Dorsolateral prefrontal cortex (tissue), 122 donors: ENCODE measurements at places on chromosomes 3 and 15.

GRCh38 chr3:66450390-66451022 is 50.3 kb downstream of the LRIG1 start:
- no peak for DNase-seq

DNA sequence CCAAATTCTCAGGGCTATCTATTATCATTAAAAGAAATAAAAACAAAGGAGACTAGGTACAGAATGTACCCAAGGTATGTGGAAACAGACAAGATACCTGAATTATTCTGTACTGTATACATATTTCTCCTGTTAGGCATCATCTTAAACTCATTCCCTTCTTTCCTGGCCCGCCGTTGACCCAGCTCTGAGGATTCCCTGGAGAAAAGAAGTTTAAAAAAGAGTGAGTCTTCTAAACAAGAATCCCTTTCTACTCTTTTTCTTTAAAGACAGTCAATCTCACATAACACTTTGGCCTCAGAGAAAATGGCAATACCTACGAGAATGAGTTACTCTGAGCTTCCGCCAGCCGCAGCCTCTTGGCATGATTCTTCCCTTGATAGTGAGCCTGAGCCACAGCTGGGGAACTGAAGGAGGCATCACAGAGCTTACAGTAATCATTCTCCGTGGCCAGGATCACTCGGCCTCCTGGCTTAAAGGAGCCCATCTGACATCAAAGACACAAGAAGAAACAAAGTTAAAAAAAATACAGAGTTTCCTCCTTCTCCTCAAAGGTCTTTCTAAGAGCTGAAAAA is 44.2 kb downstream of the ZMAT3 start:
- DNase-seq, result no peak

GRCh38 chr15:63476229-63476632 is 28.2 kb upstream of the USP3 start:
- no peak for DNase-seq

DNA sequence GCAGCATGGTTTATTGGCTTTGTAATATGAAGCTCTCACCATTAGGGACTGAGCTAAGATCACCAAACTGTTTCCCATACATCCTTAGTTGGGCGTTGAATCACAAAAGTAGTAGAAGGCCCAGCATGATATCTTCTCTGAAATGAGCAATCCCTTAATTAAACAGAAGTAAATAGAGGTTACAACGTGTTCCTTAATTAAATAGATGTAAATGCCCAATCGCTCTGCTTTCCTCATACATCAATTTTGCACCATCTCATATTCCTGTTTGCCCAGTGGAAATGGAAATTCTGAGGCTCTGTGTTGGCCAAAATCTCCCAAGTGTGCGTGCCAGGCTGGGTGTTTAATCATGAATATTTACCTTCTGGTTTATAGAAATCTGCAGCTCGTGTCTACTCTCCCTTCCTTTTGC is 107.4 kb upstream of the FOXB1 start:
- DNase-seq, result no peak

DNA sequence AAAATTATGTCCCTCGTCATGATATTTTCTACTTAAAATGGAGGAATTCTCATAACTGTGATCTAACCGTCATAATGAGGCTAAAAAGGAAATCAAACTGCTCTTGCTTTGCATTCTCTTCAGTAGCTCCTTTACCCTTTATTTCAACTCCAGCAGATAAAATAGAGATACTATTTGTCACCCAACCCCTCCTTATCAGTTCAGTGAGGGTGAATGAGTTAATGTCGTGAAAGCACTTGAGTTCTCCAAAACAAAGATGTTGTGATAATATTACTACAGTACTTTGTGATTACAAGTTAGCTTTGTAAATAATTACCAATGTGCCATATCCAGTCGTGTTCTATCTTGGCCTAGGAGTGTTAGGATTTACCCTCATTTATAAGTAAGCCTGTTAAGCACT is 63.4 kb upstream of the ANKRD28 start:
- no peak for DNase-seq

GRCh38 chr15:36371509-36371908 is 207.9 kb upstream of the CDIN1 start:
- DNase-seq, result no peak

DNA sequence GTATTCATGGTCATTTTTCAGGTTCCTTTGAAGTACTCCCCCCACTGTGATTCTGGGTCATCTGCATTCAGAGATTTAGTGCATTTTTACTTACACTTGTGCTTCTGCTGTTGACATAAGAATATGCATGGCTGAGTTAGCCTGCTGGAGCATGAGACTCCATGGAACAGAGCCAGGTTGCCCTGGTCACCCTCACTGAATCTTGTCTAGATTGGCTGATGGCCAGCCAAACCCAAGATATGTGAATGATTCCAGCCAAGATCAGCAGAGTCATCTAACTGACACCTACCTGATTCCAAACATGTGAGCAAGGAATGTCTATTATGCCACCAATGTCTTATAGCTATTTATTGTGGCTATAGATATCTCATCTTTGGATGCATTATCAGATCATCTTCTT is 25.1 kb downstream of the DTWD1 start:
- no peak for DNase-seq

- DNase-seq, result no peak
Observed at GRCh38 chr15:32834156-32834555, 116.4 kb downstream of the GREM1 start.

DNA sequence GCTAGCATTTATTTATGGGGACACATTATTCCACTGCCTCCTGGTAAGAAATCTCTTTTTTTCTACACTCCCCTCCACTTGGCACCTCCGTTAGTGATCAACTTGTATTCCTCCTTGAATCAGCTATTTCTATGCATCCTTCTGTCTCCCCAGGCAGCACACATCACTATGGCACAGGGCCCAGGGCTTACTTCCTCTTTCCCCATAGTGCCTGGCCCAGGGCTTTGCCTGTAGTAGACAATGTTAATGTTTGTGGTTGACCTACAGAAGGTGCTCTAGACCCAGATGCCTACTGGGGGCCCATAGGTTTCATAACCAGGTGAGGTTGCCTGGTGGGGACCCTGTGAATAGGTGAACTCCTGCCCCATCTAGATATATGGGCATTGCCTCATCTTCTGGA is 44.9 kb downstream of the EPHB1 start:
- DNase-seq, result no peak

GRCh38 chr3:153357436-153357835 is 195.4 kb downstream of the RAP2B start:
- DNase-seq, result no peak

GRCh38 chr3:155805204-155805801 is 775 bp downstream of the C3orf33 start:
- no peak for DNase-seq

GRCh38 chr15:25677719-25678499 is 185.2 kb downstream of the ATP10A start:
- no peak for DNase-seq

GRCh38 chr15:51253366-51253765 is 85.0 kb downstream of the CYP19A1 start:
- DNase-seq, result no peak

GRCh38 chr3:55755516-55756205 is 268.6 kb upstream of the WNT5A start:
- DNase-seq, result no peak

DNA sequence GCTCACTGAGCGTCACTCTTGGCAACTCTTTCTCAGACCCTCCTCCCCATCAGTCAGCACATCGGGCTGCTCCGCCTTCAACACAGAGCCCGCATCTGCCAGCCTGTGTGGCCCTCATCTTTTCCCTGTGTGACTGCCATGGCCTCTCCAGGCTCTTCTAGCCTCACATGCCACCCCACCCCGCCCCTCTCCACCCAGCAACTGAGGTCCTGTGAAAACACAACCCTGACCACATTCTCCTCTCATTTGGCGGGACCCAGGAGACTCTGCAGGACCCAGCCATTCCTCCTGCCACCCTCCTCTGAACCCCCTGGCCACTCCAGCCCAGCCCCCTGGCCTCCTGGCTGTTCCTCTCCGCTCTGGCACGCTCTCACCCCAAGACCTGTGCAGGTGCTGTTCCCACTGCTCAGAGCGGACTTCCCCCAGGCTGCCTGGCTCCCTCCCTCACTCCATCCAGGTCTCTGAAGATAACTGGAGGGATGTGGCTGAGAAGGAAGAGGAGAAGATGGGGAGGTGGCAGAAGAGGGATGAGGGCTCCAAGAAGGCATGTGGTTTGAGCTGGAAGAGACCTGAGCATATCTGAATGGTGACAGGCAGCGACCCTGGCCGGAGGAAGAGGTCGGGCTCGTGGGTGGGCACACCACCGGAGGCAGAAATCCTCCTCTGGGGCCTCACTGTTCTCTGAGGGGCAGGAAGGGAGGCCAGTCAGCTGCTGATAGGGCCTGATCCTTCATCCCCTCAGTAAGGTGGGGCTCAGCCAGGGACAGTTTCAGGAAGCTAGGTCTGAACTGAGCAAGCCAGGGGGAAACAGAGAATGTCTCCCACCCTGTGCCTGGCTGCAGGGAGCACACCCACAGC is 111.2 kb upstream of the RPL32 start:
- DNase-seq, result no peak

DNA sequence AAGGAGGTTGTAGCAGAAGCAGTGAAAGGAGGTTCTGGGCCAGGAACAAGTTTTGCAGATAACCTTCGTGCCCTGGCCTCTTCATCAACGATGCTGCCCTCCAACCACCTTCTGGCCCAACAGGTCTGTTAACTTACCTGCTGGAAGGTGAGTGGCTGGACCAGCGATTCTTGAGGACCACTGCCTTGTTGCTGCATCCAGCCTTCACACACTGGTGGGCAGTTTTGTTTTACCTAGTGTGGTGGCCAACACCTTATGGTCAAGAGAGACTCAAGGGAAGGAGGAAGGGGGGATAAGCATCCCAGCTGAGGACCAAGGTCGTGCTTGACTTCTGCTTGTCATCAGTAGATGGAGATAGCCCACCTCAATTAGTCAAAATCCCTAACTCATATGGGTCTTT is 7.8 kb upstream of the MAGEF1 start:
- no peak for DNase-seq

DNA sequence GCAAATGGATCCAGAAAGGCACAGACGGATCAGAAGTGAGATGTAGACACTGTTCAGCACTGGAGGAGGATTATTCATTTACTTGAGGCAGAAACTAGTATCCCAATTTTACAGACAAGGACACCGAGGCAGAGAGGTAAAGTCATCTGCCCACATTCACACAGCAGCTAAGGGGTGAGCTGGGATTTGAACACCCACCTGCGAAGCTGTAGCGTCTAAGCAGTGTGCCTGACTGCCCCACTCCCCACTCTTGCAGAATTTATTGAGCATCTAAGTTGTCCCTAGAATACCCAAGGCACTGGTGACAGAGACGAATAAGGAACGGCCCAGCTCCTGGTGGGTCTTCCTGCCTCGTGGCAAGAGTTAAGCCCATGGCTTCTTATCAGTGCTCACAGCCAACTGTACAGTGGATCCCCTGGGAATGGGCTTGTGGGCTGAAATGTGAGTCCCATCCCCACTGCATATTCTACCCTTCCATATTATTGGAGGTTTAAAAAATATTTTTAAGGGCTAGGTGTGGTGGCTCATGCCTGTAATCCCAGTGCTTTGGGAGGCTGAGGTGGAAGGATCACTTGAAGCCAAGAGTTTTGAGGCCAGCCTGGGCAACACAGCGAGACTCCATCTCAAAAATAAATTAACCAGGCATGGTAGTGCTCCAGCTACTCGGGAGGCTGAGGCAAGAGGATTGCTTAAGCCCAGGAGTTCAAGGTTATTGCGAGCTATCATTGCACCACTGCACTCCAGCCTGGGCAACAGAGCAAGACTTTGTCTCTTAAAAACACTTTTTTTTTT is 77.6 kb downstream of the IQSEC1 start:
- no peak for DNase-seq

DNA sequence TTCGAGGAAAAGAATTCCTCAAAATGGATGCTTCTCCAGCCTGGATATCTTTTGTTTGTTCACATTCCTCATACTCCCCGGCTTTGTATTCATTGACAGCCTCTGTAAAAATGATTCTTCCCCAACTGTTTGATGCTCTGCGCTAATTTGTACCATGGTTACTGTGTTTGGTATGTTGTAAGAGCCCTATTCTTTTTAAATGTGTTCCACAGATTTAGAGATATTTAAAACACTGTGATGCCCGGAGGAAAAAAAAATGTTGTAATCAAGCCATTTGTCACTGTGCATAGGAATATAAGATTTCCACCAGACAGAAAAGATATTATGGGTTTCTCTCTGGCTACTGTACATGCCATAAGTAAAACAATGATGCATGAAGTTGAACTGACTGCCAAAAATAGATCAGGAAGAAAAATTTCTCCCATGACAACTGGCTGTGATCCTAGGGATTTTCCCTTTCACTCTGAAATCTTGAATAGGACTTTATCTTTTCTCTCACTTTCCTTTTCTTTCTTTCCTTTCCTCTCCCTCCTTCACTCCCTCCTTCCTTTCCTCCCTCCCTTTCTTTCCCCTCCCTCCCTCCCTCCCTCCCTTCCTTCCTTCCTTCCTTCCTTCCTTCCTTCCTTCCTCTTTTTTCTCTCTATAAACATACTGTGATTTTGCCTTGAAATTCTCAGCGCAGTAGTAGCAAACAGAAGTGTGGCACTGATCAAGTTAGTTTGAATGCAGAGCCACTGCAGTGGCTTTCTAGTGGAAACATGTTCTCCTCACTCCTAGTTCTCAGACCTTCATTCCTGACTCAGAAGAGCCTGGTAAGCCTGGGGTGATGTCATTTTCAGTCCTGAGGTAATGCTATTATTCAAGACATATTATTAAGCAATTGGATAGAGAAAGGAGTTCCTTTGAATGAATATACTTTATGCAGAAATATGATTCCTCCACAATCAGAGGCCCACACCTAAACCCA is 254.9 kb upstream of the TBL1XR1 start:
- DNase-seq, result no peak

- DNase-seq, result no peak
Observed at GRCh38 chr3:96106701-96107100, 707.7 kb upstream of the EPHA6 start.

DNA sequence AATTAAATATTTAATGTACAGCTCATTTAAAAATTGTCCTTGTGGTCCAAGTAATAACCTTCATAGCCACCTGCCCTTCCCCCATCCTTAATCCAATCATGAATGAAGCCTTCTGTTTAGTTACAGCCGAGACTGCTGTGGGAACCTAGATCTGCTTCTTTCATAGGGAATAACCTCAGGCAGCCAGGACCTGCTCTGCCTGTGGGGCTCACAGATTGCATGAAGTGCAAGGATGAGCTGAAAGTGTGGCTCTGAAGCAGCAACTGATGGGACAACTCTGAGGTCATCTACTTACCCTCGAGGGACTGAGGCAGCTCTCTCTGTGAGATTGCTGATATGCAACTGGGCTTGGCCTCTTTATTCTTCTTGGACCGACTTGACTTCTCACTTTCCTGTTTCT is 169.8 kb downstream of the POTEB3 start:
- DNase-seq, result no peak

GRCh38 chr3:71142441-71143161 is 440.9 kb downstream of the FOXP1 start:
- DNase-seq, result no peak

DNA sequence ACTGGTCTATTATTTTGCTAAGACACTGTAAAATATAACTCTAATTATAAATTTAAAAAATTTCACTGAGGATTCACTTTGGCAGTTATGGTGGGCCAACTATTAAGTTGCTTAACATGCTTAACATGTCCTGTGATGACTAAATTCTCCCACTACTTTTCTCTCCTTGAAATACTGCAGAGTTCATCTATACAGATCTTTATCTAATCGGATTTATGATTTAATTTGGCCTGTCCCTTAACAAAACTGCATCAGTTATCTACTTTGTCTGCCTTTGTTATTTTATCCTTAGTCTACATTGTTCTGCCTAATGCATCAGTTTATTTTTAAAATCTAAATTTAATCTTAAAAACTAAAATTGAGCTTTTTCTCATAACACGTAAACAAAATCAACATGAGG is 26.4 kb downstream of the CD96 start:
- no peak for DNase-seq
